ENCODE measurements at places on chromosomes 2 and 18.

DNA sequence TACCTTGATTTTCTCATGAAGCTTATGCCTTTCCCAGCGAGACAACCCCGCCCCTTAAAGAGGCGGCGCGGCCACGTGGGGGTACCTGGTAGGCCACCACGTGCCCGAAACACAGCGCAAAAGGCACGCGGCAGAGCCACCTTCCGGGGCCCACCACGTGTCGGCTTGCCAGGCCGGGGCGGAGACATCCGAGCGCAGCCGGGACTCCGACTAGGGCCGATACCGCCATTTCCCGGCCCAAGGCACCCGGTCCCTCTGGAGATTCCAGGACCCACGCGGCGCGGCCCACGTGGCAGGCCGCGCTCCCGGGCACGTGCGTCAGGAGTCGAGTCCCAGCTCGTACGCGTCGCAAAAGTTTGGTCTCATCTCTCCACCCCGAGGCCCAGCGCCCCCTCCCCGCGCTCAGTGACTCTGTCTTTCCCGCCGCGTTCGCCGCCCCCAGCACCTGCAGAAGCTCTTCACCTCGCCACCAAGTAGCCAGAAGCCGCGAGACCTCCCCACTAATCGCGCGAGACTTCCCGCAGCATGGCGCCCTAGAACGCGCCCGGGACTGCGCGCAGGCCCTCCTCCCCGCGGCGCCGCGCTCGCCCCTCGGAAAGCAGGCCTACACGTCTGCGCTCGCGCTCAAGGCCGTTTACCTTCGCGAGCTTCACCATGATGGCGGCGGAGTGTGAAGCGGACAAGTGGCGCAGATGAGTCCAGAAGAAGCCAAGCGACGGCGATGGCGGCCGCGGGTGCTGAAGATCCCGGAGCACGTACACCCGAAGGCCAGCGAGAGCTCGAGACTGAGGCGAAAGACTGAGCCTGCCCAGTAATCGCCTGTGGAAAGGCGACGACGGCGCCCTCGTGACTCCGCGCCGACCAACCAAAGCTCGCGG lies at the start of gene NCL:
Gene NCL (minus strand): TSS at position 787 of the 878 bp plus-strand sequence. CDS start 131 bp downstream, at position 656.
- peak; percentile 86 for DNase-seq

DNA sequence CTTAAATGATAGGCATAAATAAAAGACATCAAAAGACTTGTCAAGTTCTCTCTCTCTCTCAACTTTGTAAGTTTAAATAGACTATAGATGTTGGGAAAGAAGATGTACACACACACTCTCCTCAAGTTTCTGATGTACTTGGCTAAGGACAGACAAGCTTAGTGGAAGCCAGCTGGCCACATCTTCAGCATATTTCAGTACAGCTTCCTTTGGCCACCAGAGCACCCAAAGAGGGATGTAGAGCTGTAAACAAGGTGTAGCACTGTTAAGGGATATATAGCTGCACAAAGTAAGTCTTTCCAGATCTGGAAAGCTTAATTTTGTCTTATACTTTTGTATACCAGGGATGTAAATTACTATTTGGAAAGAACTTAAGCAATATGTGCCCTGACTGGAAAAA lies 64.3 kb upstream of the MSTN start:
- DNase-seq, result no peak

DNA sequence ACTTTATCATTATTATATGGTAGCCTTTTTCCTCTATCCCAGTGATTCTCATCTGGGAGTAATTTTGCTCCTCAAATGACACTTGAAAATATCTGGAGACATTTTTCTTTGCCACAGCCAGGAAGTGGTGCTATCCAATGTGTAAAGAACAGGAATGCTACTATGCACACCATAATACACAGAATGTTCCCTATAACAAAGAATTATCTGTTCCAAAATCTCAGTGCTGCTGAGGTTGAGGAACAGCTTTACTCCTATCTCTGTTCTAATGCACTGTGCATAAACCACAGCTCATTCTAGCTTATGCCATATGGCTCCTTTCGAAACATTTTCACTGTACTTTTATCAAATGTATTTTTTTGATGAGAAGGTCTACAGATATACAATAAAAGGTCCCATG lies 1231.2 kb upstream of the CELF4 start:
- DNase-seq, result no peak

DNA sequence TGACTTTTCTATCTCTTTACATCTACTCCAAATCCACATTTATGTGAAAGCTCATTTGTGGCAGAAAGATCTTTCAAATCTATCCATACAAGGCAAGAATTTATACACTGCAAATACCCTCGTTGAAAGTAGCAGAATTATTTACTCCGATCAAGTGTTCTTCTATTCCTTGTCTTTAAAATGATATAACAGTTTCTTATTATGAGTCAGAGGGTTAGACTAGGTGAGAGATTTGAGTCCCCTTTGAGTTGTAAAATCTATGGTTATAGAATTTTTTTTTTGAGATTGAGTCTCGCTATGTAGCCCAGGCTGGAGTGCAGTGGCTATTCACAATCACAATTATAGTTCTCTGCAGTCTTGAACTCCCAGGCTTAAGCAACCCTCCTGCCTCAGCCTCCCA lies 5.6 kb upstream of the GREB1 start:
- no peak for DNase-seq

DNA sequence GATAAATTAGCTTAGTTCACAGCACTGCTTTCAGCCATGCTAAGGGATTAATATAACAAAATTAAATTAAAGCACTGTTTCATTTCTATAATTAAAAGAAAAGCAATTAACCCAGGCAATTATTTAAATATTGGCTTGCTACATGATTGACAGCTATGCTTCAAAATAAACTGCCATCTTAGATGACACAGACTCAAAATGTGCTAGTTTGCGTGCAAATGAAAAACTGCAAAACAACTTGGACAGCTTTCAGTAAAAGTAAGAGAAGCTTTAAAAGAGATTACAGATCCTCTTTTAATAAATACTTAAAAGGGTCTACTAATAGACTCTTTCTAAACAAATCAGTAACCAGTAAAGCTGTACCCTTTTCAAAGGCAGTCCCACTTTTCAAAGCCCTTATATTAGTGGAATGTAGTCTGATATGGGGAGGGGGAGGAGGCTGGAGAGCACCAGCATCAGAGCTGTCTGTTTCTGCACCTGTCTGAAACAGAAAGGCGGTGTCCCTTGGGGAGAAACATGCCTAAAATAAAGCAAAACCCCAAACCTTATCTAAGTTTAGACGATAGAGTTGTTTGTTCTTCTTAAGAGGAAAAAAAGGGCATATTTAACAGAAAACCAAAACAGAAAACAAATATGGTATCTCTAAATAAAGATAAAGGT lies 20.8 kb downstream of the EIF2AK3 start:
- DNase-seq, result no peak

DNA sequence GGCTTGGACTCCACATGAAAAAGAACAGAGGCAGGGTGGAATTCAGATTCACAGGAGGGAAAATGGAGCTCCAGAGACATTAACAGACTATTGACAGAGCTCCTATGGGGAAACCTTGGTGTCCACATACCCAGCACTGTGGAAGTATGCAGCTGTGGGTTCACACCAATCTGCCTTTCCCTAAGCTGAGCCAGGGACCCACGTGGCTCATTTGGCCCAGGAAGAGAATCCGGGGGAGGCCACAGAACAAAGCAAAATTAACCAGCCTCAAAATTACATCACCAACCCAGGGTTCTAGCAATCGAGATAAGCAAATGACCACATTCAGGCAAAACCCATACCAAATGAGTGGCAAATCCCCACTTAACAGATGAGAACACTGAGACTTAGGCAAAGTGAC lies 105.8 kb upstream of the TWIST2 start:
- DNase-seq, result no peak

- no peak for DNase-seq
Observed at GRCh38 chr2:10346929-10347561, 44.3 kb downstream of the HPCAL1 start.

DNA sequence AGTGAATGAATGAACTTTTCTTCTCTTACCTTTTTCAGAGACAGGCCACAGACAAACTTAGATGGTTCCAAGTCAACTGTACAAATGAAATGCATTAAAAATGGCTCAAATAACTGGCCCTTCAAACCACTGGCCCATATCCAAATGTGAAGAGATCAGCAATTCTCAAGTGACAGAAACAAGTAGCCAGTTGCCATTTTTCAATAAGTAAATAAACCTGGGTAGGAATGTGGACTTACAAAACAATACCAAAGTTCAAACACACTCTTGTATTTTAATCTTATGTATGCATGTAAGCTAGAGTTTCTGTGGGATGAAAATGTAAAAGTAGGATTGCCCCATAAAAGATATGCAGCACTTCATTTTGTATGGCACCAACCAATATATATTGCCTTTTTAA lies 129.2 kb downstream of the MEP1B start:
- DNase-seq, result no peak
